ENCODE measurements at places on chromosomes 4 and X.
A peak's percentile ranks its signal among the peaks of the same experiment; 100 is the strongest.

DNA sequence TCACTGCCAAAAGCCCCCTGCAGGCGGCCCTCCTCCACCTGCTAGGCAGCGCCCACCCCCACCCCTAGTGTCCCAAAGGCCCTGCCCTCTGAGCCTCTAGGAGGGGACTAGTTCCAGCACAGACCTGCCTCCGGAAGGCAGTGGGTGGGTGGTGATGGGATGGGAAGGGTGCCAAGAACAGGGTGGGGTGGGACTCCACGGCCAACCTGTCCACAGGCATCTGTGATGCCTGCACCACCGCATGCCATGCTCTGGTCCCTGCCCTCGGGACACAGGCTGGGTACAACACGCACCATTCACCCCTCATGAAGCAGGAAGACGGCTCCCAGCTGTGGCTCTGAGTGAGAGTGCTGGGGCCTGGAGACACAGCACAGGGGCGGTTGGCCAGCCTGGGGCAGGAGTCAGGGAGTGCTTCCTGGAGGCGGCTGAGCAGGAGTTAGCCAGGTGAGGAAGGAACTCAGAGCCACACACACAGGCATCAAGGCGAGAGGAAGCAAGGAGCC, 243.1 kb upstream of the PSAPL1 start:
- DNase-seq: no peak

GRCh38 chr4:80897537-80898303, 132.8 kb upstream of the BMP3 start:
- no peak for DNase-seq

GRCh38 chr4:1675802-1676137, 8.3 kb downstream of the FAM53A start:
- DNase-seq: no peak

DNA sequence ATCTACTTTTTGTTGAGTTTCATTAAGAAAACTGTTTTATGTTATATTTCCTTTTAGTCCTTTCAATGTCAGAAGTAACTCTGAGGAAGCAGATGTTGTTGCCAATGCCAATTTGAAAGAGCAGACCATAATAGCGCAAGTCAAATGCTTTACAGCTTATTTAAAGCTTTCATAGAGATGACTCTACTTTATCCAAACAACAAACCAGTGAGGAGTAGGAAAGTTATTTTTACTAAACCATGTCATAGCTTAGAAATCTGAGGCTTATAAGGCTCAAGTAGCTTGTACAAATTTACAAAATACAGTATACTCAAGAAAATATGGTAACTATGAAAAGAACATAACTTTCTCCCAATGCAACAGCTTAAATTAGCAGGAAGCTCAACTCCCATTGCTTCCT, 40.1 kb upstream of the SPOCK3 start:
- no peak for DNase-seq

DNA sequence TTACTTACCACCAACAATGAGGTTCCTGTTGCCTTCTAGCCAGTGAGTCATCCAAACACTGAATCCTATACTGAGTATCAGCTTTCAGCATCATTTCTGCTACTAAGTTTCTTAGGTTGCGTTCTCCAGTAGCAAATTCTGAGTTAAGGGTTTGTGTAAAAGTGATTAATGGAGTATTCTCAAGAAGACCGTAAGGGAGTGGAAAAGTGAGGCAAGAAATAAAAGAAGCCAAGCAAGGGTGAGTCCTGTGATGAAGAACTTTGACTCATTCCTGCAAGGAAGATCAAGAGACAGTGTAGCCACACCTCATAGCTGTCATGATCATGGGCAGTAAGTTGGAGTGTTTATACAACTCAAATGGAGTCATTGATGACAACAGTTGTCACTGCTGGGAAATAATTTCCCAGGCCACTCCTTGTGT, 446.2 kb downstream of the RAPGEF2 start:
- DNase-seq: no peak

DNA sequence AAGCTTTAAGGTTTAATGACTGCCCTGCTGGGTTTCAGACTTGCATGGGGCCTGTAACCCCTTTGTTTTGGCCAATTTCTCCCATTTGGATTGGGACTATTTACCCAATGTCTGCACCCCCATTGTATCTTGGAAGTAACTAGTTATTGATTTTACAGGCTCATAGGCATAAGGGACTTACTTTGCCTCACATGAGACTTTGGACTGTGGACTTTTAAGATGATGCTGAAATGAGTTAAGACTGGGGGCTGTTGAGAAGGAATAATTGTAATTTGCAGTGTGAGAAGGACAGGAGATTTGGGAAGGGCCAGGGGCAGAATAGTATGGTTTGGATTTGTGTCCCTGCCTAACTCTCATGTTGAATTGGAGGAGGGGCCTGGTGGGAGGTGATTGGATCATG, 260.7 kb downstream of the SNCA start:
- no peak for DNase-seq

DNA sequence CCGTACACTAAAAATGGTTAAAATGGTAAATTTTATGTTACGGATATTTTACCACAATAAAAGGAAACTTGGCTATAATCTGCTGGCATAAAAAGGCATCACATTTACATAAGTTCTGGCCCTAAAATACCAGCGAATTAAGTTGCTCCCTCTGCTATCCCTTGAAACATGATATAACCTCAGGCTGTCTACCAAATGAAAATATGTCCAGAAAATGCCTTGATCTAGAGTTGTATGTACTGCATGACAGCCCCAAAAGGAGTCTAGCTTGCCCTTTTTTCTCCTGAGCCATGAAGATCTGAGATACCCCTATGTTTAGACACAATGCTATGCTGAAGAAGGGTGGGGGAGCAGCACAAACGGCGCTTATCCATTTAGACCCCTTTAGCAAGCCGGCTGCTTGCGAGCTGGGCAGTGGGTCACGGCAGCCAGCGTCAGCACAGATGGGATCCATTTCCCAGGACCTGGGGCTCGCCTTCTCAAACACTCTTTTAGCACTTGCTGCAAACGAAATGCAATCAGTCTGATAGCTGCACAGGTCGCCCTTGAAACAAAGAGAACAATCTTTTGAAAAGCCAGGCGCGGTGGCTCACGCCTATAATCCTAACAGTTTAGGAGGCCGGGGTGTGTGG, 77.0 kb downstream of the AFAP1 start:
- DNase-seq: no peak

DNA sequence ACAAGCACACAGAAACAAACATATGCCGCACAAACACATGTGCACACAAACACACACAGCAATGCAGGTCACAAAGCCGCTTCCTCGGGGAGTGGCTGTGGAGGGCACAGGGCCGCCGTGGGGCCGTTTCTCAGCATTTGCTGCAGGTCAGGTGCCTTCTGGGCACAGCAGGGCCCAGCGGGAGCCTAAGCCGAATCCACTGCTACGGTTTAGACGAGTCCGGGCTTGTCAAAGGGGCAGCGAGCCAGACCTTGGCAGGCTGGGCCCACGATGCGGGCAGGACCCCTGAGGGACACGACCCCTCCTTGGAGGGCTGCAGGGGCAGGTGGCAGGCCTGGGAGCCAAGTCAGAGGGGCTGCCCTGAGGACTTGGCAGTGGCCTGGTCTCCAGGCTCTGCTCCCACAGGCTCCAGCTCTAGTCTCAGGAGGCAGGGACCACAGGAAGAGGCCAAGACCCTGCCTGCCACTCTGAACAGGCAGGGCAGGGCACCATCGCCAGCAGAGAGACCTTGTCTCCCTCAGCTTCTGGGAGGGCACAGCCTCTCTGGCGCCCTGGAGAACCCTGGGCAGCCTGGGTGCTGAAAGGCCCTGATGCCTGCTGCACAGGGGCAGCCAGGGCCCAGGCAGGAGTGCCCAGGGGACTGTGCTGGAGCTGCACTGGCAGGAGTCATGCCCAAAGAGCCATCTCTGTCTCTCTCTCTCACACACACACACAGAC, 5.5 kb upstream of the ATP2B3 start:
- DNase-seq: no peak

DNA sequence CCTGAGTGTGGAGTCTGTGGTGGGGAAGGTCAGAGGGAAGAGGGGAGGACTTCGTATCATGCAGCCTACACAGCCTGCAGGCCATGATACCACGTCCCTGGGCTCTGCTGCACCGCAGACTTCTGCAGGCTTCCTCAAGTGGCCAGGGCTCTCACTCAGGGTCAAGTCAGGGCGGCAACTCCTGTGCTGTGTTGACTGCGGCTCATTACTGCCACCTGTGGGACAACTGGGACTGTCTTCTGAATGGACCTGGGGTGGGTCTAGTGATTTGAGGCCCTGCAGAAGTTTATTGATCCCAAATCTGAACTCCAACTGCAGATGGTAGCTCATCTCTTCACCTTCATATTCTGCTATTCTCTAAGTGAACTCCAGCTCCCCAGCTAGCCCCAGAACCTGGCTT, 167.1 kb downstream of the NSUN7 start:
- DNase-seq: peak; percentile 69

GRCh38 chr4:38184404-38184803, 224.2 kb downstream of the PTTG2 start:
- peak; percentile 54 for DNase-seq

DNA sequence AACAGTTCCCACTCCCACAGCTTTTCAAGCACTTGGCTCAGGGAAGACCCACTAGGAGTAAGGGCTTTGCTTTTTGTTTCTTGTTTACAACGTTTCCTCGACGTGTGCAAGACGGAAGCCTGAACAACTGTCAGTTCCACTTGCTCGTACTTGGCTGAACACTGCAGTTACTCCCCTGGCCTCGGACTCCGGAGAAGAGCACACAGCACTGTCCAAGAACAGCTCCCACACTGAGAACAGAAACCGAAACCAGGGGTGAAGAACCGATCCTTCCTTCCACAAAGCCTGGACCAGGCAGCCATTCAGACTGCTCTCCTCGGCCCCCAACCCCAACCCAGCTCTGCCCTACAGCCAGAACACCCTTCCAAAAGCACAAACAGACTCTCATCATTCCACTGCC, 25.5 kb downstream of the IRF2 start:
- DNase-seq: peak; percentile 48

DNA sequence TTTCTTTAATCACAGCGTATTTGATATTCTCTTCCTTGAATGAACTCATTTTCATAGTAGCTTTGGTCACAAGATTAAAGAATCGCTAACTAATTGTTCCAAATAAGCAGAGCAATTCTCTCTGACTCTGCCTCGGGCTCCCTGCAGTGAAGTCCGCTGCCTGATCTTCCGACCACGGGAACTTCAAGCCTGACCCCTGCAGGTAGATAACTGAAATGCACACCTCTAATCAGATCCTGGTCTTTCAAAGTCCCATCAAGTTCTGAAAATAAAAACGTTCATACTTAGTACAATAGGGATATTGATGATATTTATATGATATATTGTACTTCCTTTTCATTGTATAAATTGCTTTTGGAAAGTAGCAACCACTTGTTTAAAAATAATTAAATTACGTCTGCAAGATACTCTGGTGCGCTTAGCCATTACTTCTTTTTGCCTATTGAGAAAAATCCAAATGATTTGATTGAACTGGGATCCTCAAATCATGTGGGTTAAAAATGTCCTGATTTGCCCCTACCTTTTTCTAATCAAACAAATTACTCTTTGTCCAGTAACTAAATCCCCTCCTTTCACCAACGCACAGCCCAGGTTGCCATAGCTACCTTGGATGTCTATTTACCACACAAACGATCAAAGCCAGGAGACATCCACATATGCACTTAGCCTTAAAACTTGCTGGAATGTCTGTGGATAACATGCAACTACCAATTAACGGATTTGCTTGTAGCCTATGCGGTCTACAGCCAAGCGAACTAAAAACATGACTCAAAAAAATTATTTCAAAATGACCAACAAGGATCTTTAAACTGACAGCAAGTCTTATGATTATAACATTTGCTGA, 4.2 kb downstream of the MID1 start:
- DNase-seq: peak; percentile 46

DNA sequence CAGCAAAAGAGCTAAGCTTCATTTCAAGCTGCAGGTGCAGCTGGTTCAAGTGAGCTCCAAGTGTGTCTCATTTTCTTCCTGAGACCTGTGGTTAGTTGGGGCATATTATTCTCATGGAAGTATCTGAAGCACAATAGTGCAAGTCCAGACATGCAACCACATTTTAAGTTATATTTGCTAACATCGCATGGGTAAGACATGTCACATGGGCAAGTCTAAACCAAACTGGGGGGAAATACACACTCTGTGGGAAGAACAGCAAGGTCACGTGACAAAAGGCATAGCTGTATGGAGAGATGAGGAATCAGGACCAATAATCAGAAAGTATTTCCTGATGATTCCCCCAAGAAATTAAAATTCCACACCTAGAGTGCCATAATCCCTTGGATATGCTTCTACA, 94.9 kb upstream of the NDP start:
- DNase-seq: no peak

DNA sequence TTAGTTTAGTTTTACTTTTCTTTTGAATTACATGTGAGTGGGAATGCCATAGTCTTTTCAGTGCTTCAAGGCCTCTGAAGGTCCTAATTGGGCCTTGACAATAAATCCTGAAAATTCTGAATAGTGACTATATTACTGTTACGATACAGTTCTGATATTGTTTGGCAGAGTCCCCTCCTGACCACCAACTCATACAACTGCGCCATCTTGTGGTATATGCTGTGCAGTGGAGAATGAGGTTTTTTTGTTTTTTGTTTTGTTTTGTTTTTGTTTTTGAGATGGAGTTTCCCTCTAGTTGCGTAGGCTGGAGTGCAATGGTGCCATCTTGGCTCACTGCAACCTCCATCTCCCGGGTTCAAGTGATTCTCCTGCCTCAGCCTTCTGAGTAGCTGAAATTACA, 56.6 kb upstream of the CHRDL1 start:
- DNase-seq: peak; percentile 64

- peak; percentile 23 for DNase-seq
These were observed at the start of gene BMP3 for GRCh38 chr4:81030061-81030980. TSS of gene BMP3 (plus strand) at chr4:81030708. CDS start at chr4:81031285, 577 bp downstream.

DNA sequence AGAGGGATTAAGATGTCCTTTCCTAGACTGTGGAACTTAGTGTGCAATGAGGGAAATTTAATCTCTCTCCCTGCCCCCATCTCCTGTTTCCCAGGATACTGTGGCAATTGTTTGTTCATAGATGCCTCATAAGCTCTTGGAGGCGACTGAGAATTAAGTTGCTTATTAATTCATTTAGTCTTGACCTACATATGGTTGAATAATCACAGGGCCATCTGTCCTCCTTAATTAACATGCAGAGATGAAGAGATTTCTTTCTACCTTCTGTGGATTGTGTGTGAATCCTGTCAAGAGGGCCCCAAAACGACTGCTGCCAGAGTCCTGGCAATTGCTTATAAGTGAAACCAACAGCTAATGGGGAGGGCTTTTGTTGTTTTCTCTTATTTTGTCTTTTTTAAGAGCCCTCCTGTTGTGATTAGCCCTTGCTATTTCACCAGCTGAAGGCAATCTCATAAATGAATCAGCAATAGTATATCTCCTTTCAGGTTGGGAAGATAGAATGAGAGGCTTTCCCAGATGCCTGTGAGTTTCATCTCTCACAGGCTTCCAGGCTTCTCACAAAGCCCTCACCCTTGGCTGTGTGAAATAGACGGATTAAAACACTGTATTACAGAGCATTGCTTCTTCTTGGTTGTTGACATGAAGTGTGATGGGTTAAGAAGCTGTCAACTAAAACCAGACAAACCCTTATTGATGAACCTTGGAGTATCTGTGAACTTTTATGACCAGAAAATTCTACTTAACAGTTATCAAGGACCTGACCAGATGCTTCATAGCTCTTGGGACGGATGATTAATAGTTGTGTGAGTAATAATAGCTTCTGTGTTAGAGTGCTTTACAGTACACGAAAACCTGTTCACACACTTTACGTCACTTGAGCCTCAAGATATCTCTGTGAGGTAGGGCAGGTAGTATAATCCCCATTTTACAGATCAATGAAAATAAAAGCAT, 58.5 kb downstream of the PGRMC2 start:
- DNase-seq: no peak

Data from KBM-7 (cell line).